Neural progenitor cell (in vitro differentiated cells): ENCODE measurements at places on chromosomes 11 and 22. TPM values are rescaled to one million over a fixed set of nuclear protein-coding genes. Genes with fewer than 3 reads are reported as not detected.

ASRGL1 gene
- total RNA-seq = 44.5 and 56.8 TPM in 2 replicates

GAL3ST1 gene
- 4.3 and 10.1 TPM in 2 replicates for total RNA-seq

PLEKHB1 gene
- 8.8 and 31.1 TPM in 2 replicates for total RNA-seq

DDTL gene
- total RNA-seq = not detected in 2 replicates

MIOX gene
- total RNA-seq = not detected in 2 replicates

MPZL2 gene
- total RNA-seq = 1.9 and 2.3 TPM in 2 replicates

CRKL gene
- 91.0 and 109 TPM in 2 replicates for total RNA-seq
